Vagina (tissue), 2 donors: ENCODE measurements at places on chromosomes 2 and 18. TPM values are rescaled to one million over a fixed set of nuclear protein-coding genes. Genes with fewer than 3 reads are reported as not detected.

Gene NBAS
- 29.7 TPM for total RNA-seq

Gene DSC1
- 0.49 TPM for total RNA-seq

Gene BMP10
- total RNA-seq = not detected

Gene ANKRD29
- 32.9 TPM for total RNA-seq

Gene TMEM247
- not detected for total RNA-seq

Gene WDR35
- 8.3 TPM for total RNA-seq

Gene EMILIN1
- total RNA-seq = 100 TPM

Gene SPAST
- total RNA-seq = 20.6 TPM

Gene TNFAIP6
- total RNA-seq = 2.0 TPM

Gene PAX3
- total RNA-seq = not detected

DNA sequence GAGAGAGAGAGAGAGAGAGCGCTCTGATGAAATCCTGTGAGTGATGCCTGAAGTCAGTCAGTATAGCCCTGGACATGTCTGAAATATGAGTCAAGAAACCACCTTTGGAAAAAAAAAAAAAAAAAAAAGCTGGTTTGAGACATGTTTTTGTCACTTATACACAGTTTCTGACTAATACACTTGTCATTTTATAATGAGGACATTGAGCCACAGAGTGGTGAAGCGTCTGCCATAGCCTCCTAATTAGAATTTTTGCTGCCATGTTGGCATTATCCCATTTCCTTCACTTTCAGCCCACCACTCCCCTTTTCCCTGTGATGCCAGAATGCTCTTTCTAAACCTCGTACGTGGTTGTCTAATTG lies 15.7 kb upstream of the MYO3B start:
- DNase-seq = no peak

GRCh38 chr2:160222546-160223283 lies 22.6 kb upstream of the ITGB6 start:
- DNase-seq = no peak

DNA sequence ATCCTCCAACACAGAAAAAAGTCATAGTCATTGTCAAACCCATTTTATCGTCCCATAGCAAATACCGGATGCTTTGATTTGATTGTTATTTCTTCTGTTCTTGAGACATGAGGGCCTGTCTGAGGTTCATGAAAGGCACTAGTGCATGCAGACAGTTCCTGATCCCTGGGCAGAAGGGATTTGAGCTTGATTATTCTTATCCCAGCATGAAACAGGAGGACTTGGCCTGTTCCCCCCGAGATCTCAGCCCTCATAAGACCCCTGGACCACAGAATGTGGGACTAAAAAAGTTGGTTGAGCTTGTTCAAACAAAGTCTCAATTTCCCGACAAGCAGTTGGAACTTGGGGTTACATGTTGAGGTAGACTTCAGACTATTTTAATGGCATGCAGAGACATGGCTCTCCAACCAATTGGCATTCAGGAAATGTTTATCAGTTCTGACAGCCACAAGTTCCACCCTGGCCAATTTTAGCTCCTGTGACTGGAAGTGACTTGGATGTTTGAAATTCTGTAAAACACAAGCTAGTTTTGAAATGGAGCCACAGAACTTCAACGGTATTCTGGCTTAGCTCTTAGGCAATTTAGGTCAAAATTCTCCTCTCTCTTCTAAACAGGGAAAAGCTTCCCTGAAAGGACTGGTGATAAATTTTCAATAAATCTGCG lies 366.9 kb upstream of the SLC14A2 start:
- DNase-seq = no peak

- DNase-seq = no peak
Observed at GRCh38 chr2:237680702-237681478, 53.5 kb downstream of the LRRFIP1 start.

GRCh38 chr2:84770280-84770679 lies 110.6 kb downstream of the TRABD2A start:
- DNase-seq = no peak

DNA sequence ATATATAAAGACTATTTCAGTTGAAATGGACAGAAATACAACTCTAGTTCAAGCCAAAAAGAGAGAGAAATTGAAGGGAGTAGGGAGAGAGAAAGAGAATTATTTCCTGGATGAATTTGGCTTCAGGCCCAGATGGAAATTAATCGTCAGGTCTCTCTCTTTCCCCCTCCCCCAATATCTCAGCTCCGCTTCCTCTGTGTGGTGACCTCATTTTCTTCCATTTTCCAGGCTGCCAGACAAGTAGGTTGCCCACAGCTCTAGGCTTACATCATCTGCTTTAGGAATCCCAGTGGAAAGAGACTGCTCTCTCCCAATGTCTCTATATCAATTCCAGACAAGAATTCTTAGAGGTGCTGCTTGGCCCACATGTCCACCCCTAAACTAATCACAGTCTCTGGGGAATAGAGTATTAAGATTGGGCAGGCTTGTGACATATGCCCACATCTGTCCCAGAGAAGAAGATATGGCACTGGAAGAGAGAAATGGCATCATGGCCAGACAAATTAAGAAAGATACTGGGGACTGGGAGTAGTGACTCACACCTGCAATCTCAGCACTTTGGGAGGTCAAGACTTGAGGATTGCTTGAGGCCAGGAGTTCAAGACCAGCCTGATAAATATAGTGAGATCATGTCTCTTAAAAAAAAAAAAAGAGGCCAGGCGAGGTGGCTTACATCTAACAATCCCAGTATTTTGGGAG lies 37.2 kb upstream of the CFAP36 start:
- DNase-seq = no peak

GRCh38 chr18:76496194-76496890 lies 1.3 kb upstream of the ZNF516 start:
- DNase-seq = no peak

DNA sequence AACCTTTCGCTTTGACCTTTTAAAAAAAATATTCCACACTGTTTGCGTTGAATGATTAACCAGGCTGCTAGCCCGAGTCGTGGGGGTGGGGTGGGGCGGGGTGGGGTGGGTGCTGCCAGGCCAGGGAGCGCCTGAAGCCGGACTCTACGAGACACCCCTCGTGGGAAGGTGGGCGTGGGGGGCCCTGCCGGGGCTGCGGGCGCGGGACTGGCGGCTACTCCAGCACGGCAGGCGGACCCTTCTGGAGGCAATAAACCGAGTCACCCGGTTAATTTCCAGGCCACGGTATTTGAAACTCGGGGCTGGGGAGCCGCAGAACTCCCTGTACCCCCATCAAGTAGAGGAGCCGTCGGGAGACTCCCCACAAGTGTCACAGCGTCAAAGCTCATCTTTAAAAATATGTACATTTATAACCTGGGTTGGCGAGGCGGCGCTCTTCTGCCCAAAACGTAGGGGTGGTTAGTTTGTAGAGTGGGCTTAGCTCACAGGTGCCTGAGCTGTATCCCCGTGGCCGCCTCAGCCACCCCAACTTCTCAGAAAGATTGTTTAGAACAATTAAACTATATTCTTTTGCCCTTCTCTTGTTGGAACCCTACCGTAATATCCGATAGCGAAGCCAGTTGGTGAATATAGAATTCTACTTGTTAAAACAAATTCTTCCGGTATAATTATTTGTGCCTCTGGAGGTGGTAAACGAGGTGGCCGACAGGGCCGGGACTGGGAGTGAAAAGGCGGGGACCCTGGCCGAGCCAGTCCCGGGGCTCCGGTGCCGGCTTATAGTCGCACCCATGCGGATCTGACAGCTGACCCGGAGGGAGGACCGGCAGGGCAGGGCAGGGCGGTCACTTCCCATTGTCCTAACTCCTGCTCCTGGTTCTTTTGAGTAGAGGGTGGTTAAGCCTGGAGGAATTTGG lies 1.4 kb downstream of the B3GNT2 start:
- DNase-seq = no peak

DNA sequence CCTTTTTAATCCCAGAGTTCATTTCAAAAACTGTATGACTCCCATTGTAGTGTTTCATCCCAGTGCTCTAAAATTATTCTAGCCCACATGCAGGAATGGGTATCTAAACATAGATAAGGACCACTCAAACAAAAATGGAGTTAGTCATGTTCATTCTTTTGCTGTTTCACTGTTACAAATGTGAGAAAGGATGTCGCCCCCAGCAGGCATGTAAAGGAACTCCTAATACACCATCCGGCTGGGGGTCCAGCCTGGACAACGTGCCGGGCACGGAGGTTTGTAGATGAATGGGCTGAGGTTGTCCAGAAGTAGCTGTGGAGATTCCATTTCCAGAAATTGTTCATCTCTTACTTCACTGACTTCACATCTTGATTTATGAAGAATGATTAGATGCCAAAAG lies 101.9 kb upstream of the RAB12 start:
- DNase-seq = no peak

DNA sequence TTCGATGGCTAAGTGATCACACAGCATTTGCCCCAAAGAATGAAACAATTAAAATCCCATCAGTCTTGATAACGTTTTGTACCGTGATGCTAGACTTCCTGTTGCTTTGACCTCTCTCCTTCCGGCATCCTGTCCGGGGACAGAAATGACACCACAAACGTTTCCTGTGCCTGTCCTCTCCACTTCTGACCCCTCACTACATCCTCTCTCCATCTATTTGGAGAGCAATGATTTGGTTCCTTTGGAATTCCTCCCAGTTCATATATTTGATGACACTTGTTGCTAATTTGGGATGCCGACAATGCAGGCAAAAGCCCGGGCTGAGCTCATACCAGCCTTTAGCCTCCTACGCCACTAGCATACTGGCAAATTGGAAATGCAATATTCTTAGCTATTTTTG lies 151.2 kb upstream of the CCDC68 start:
- DNase-seq = no peak

- no peak for DNase-seq
Observed at GRCh38 chr2:29450596-29451222, 335.5 kb downstream of the CLIP4 start.

DNA sequence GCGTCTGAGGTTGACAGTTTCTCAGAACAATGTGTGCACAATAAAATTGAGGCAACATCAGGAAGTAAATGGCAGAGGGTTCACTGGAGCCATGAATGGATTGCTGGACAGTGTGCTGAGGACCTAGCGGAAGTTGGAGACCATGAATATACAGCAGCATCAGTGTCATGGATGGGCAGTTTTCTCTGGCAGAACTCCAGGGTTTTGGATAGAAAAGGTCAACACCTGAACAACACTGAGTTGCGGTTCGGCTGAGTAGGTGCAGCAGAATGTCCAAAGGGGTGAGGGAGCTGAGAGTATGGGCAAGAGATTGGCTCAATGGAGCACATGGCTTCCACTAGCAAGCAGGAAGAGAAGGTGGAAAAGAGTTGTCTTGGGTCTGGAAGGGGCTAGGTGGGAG lies 73.7 kb downstream of the DNER start:
- no peak for DNase-seq

DNA sequence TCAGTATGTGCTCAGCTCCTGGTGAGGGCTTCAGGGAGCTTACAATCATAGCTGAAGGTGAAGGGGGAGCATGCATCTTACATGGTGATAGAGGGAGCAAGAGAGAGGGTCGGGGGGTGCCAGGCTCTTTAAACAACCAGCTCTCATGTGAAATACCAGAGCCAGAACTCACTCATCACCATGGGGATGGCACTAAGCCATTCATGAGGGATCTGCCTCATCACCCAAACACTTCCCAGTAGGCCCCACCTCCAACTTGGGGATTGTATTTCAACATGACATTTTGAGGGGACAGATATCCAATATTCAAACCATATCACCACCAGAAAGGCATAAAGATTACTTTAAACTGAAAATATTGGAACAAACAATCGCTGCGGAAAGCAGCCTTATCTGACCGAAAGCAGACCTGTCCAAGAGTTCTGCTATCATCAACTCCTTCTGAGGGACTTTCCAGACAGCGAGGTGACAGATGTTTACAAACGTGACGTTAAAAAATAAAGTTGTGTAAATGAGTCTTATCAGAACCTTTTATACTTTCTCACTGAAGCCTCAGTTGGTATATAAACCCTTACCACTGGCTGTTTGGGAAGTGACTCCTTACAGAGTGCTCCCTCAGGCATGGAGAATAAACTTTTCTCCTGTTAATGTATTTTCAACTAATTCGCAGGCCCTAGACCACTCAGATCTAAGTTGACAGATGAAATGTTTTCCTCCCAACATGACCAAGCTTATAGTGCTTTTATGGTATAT lies 35.5 kb upstream of the PTH2R start:
- no peak for DNase-seq

DNA sequence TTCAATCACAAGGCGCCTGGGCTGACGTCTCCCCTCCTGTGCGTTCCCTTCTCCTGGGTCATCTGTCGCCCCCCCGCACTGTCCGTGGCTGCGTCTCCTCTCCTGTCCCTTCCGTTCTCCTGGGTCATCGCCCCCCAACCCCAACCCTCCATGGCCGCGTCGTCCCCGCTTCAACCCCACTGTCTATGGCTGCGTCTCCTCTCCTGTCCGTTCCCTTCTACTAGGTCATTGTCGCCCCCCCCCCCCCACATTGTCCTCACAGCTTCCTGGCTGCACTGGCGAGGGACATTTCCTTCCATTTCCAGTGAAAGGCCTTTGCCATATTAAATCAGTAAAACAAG lies 118.9 kb downstream of the TMEM18 start:
- no peak for DNase-seq

- DNase-seq = no peak
Observed at GRCh38 chr18:66867653-66868052, 263.8 kb upstream of the CDH19 start.

DNA sequence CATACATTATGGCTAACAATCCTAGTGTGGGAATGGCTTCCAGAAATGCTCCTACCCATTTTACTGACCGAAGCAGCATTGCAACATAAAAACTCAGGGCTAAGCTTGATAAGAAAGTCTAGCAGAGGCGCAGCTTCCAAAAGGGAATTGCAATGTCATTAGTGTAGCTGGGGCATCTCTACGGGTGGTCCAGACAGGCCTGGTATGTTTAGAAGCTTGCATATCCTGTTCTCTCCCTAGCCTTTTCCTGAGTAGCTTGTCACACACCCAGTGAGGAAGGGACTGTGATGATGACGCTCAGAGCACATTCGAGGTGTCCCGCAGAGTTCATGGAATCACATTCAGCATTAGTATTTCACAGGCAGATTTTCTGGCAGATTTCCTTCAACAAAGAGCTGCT lies 38.0 kb upstream of the COL5A2 start:
- no peak for DNase-seq

- DNase-seq = no peak
Observed at GRCh38 chr2:11703700-11704099, 33.7 kb upstream of the NTSR2 start.

GRCh38 chr2:40043641-40044040 lies 264.6 kb upstream of the THUMPD2 start:
- DNase-seq = no peak

DNA sequence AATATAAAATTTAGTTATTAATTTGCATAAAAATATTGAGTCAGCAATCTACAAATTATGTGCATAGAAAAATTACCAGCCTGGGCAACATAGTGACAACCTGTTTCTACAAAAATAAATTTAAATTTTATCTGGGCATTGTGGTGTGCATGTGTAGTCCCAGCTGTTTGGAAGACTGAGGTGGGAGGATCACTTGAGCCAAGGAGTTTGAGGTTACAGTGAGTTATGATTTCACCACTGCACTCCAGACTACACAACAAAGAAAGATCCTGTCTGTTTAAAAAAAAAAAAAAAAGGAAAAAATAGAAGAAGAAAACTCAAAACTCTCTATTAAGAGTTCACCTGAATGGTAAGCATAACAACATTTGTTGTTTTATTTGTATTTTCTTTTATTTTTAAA lies 1048.4 kb upstream of the CDH2 start:
- no peak for DNase-seq

GRCh38 chr2:137834760-137835379 lies 129.4 kb upstream of the HNMT start:
- no peak for DNase-seq
